Suppressor macrophage treated with lipopolysaccharide for 4 hours (primary cell): ENCODE measurements at places on chromosomes 11 and 22.

- DNase-seq, result no peak
These were observed 427.3 kb downstream of the BRD1 start for GRCh38 chr22:49400136-49400940.

GRCh38 chr11:26715133-26715532, 6.7 kb downstream of the SLC5A12 start:
- no peak for DNase-seq

DNA sequence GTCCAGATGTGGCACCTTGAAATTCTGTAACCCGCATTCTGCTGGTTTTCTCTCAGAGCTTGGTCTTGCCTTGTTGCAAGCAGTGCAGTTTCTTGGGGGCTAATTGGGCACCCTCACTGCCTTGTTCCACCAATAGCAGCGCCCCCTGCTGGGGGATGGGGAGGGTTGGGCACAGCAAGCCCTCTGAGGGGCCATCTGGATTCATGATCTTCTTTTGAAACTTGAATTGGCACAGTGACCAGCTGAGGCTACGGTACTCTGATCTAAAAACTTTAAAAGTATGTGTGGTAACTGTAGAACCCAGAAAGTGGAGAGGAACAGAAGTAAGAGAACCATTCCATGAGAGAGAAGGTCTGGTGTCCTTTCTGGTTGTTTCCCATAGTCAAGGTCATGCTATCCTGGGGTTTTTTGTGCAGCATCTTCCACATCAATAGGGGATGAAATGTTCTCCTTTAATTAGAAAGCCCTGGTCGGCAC, 64.2 kb downstream of the MED15 start:
- peak; percentile 55 for DNase-seq

DNA sequence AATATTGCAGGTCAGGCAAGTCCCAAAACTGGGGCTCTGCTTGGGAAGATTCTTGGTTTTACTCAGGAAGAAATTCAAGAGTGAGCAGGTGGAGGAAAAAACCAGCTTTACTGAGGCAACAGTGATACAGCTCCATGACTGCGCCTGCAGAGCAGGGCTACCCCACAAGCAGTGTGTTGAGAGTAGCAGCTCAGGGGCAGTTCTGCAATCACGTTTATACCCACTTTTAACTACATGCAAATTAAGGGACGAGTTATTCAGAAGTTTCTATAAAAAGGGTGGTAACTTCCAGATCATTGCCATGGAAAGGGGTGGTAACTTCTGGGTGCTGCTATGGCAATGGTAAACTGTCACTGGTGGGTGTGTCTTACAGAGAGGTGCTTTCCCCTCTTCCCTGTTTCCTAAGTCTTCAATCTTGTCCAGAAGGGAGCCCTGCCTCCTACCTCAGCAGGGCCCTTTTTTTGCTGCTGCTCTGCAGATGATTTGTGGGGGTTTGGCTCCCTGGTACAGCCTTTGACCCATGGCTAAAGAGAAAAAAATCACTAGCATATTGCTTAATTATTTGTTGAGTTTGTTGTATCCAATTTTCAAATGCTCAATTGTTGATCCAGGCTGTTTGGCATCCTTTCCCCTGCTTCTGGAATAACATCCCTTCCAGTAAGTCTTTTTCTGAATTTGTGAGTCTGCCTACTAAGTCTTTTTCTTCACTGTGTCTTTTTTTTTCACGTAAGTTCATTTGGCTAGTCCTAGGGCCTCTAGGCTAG, 30.0 kb upstream of the ME3 start:
- peak; percentile 4 for DNase-seq

- DNase-seq, result no peak
These were observed 49.5 kb downstream of the IGLL5 start for GRCh38 chr22:22936915-22937656.

GRCh38 chr11:18776324-18776723, 15.3 kb downstream of the PTPN5 start:
- DNase-seq, result no peak

DNA sequence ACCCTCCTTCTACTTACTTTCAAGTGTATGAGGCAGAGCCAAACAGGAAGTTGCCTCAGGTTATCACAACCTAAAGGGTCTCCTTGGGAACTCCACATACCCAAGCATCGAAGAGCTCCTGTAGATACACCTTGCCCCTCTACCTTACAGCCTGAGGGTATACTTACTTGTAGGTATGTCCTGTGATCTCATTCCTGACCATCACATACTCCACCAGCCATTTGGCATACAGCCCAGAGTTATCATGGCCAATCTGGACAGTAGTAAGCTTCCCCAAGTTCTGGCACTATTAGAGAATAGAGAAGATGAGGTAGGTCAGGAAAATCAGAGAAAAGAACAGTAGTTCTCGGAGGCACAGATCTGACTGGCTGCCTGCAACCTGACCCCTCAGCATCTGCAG, 53.4 kb upstream of the SCUBE2 start:
- DNase-seq, result no peak

DNA sequence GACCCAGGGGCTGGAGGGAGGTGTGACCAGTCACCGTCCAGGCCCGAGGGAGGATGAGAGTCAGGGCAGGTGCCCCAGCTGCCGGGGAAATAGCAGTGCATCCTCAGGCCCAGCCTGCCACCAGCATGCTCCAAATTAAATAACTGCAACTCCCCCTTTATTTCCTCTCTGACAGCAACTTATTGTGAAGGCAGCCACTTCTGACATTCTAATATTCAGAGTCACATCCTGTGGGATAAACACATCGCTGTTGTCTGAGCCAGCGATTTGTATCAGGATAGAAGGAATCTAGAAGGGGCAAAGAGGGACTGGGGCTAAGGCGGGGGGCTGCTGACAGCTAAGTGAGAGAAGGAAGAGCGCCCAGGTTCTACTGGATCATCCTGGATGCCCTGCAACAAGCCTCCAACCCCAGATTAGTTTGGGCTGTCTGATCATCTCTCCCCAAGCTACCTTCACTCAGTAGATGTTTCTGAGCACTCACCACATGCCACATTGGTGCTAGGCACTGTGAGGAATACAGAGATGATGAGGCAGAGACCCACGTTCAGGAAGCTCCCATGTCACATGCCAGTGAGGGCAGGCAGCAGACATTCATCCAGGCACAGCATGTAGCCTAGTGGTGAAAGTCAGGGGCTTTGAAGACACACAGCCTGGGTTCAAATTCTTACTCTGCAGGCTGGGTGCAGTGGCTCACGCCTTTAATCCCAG, 214.1 kb downstream of the BUD13 start:
- DNase-seq, result no peak

DNA sequence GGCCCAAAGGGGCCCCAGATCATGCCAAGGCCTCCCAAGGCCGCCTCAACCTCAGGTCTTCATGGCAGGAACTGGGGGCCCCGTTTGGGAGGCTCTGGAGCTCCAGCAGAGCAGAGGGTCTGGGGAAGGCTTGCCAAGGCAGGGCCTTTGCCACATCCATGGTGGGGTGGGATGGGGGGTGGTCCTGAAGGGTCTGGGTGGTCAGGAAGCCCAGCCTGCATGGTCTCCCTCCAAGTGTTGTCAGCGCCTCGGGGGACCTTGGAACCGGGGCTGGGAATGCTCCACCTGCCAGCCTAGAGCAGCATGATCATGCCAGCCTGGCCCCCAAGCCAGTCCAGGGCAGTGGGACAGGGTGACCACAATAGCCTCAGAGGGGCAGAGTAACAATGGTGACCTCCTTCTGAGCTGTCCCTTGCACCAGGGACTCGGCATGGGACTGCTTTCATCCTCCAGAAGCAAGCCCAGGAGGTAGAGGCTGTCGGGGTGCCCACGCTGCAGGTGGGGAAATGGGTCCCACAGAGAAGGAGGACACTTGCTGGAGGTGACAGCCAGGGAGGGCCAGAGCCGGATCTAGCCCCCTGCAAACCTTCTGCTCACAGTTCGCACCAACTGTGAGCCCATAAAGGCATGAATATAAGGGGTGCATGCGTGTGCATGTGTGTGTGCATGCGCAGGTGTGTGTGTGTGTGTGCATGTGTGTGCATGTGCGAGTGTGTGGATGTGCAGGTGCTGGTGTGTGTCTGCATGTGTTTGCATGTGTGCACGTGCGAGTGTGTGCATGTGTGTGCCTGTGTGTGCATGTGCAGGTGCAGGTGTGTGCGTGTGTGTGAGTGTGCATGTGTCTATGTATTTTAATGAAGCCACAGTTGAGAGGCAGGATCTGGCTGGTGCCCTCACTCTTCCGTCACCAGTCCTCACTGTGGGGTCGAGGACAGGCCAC, 63.8 kb downstream of the MYEOV start:
- no peak for DNase-seq

DNA sequence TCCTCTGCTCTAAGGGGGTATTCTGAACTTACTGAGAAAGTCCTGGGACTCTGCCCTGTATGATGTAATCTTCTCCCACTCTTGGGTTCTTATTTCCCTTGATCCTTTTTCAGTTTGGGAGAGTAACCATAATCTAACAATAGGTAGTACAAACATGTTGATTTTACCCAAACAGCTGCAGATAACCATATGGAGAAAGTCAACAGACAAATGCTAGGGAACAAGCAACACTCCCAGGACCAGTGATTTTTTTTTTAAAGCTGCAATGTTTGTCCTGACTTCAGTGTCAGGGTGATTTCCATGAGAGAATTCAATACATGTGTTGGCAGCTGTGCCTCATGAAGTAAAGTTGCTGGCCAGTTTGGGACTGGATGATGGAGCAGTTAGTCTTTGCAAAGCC, 156.5 kb downstream of the FCHSD2 start:
- DNase-seq, result no peak

GRCh38 chr22:50313600-50313999, 6.2 kb upstream of the PLXNB2 start:
- DNase-seq, result no peak

GRCh38 chr11:117256573-117256972, 24.1 kb downstream of the RNF214 start:
- no peak for DNase-seq

DNA sequence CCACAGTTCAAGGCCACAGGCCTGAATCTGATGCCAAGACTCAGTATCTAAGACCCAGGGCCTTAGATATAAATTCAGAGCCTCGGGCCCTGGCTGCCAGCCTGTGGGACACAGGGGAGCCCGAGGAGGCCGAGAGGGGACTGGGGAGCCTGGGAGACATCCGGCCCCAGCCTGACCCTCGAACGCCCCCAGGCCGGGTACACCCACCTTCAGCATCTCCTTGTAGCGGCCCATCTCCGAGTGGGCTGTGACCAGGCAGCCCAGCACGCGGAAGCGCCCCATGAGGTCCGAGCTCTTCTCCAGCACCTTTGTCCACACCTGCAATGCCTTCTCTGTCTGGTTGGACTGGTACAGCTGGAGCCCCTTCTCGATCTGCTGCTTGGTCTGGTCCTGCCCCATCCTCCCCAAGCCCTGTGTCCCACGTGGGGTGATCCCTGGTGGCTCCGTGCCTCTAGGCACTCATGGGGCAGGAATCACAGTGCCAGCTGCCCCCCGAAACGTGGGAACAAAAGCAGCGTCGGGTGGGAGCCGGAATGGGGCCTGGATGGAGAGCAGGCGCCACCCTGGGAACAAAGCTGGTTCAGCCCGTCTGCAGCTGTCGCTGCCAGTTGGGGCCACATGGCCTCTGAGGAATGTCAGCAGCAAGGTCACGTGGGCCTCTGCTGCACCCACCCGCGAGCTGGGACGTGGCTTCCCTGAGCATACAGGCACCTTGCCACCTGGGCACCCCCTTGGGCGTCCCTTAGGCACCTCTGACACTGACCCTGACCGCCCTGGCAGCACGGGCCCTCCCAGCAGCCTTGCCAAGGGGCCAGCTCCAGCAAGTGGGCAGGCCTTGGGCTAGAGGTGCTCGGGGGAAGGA, at the start of gene RAPSN:
RAPSN (minus strand) TSS at position 571 of the 862 bp plus-strand sequence; CDS start at position 399, 172 bp downstream.
- no peak for DNase-seq

DNA sequence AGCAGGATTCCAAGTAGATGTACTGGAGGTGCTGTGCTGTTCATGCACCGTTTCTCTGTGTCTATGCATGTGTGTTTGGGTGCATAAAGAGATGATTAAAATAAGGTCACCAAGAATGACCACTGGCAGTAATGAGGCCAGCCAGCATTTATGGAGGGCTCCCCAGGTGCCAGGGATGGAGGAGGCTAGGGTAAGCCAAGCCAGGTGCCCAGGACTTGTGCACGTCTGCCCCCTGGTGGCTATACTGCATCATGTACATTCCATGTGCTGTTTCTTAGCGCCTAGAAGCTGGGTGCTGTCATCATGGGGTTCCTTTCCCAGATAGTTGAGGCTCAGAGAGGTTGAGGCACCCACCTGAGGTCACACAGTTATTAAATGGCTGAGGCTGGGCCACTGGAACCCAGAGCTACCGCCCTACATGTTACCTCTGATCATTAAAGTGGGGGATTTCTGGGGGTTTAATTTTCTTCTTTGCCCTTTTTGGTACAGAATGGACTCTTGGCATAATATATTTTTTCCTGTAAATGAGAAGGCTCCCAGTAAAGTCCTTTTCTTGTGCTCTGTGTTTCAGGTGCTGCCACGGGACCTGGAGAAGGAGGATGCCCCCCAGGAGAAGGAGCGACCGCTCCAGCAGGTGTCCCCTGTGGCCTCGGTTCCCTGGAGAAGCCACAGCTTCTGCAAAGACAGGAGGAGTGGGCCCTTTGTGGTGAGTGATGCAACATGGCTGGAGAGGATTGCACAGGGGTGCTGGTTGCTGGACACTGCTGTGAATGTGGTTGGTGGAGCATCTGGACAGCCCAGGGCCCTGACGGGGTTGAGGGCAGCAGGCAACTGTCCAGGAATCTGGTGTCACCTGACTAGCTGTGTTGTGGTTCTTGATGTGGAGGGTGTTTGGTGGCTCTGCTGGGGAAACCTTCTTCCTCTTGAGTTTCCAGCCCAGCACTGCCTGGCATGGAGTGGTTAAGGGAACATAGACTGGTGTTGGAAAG, 96.4 kb downstream of the KIAA1671 start:
- DNase-seq, result peak; percentile 79

- no peak for DNase-seq
These were observed 532.8 kb downstream of the BRD1 start for GRCh38 chr22:49294656-49295464.

DNA sequence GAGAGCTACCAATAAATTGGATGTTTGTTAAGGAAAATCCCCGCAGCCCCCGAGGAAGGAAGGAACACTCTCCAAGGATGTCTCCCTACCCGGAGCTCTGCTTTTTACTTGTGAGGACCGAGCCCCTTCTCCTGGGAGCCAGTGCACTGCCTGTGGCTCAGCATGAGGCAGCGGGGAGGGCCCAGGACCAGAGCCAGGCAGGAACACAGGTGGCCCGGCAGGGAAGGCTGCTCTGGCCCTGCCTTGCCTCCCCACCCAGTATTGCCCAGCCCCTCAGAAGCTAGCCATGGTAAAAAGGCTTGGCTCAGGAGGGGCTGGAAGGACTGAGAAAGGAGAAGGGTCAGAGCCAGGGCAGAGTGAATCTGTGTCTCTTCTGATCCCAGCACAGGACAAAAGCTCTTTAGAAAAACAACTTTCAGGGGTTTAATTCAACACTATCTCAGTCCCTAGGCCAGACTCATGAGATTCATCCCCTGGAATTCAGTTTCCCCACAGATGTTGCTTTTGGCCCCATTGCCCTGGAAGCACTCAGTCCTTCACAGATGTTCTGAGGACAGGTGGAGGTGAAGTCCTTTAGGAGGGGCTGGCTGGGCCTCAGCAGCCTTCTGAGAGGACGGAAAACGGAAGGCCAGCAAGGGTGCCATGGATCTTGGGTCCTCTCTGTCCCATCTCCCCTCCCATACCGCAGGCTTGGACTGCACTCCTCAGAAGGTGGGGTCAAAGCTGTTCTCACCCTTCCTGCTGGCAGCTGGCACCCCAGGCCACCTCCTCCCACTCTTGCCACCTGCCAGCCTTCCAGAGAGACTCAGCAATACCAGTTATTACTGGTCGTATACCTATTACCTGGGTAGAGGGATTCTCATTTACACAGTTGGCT, 318.9 kb downstream of the NTM start:
- no peak for DNase-seq

- DNase-seq, result no peak
These were observed 41.8 kb downstream of the MACROD1 start for GRCh38 chr11:64124147-64124546.

GRCh38 chr11:76259299-76259908, 53.1 kb upstream of the WNT11 start:
- no peak for DNase-seq
